ENCODE measurements at places on chromosomes 2 and 18.

- DNase-seq: no peak
Measured at GRCh38 chr2:158243392-158243791, 141.7 kb downstream of the UPP2 start.

- no peak for DNase-seq
Measured at GRCh38 chr2:157413326-157414035, 30.4 kb downstream of the CYTIP start.

DNA sequence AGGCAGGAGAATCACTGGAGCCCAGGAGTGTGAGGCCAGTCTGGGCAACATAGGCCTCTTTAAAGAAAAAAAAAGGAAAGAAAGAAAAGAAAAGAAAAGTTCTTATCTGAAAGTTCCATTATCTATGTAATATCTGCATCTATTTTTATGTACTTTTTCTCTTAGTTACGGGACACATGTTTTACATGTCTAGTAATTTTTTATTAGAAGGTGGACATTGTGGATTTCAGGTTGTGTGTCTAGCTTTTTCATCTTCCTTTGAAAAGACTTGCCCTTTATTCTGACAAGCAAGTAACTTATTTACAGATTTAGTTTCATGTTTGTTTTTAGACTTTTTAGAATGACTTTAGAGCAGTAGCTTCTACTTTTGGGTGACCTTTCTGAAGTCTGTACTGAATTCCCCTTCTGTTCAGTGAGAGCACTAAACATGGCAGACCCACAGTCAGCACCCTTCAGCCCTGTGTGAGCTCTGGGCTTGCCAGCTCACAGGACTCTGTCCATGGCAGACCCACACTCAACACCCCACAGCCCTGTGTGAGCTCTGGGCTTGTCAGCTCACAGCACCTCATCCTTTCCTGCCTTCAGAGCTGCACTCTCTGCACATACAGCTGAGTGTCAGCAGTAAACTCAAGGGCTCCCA, 17.5 kb downstream of the TRAPPC12 start:
- DNase-seq: no peak

DNA sequence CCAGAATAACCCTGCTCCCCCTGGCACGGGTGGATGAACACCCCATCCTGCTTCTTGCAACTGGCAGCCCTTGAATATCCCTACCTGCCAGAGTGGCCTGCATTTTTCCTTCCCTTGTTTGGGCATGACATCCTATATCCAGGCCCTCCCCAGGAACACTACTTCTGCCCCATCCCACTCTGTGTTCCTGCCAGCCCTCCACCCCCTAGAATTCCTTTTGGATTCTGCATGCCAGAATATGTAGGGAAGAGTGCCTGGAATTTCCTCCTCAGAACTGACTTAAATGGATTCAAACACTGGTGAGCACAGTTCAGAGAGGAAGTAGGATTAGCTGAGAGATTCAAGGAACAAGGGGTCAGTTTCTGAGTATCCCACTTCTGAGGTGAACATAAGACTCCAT, 123.5 kb upstream of the PELI1 start:
- DNase-seq: no peak

DNA sequence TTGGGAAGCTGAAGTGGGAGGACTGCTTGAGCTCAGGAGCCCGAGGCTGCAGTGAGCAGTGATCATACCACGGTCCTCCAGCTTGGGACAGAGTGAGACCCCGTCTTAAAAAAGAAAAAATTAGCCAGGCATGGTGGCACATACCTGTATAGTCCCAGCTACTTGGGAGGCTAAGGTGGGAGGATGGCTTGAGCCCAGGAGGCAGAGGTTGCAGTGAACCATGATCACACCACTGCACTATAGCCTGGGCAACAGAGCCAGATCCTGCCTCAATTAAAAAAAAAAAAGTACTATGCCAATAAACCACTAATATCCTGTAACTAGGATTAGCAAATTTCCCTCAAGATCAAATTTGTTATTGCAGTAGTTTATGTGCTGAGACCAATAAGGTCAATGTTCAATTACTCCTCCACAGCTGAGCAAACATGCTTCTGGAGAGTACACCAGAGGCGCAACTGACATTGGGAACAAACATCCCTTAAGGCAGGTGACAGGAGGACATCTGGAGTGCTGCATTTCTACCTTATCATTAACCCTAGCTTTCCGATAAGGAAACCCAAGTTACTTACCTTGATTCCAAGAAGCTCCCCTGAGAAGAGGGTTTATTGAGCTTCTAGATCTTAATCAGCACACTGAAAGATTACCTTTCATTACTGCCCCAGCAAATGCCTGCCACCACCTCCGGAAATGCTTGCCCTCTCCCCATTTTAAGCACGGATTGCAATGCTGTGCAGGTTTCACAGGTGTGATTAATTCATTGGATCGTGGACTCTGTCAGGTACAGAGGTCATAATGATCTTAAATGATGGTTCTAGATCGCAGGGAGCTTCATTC, 26.2 kb downstream of the MGAT4A start:
- DNase-seq: no peak

DNA sequence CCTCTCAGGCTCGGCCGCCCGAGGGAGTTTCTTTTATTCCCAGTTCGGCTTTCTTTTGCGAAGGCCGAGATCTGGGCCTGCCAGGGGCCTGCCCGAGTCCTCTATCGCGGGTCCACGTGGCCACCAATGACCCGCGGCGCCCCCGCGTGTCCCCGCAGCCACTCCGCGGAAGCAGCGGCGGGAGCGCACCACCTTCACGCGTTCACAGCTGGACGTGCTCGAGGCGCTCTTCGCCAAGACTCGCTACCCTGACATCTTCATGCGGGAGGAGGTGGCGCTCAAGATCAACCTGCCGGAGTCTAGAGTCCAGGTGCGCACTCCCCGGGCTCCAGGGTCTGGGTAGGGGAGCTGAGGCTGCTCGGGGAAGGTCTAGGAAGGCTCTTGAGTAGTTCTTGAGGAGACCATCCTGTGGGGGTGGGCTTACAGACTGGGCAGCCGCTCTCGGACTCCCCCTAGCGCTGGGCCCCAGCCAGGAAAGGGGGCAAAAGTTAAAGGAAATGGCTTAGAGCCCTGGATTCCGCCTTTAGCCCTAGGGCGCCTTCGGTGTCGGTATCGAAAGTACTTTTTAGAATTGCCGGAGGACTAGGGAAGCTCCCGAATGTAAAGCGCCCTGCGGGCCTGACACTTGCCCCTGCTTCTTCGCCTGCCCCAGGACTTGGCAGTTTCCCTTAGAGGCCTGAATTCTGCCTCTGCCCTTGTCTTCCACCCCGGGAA, 3.4 kb downstream of the OTX1 start:
- DNase-seq: no peak

DNA sequence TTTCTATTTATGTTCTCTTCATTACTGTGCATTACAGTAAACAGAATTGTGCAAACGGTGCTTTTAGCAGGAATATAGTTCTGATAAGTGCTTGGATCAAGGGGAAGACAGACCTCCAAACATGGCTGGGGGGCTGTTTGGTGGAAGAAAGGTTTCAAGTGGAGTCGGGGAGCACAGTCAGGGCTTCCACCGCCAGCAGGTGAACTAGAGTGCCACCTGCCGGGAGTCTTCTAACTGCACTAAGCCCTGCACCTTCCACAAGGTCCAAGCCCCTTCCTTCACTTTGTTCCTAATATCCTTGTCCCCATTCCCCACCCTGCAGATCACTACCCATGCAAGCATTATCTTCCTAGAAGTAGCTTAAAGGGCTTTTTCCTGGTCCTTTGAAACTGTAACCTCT, 11.1 kb downstream of the ONECUT2 start:
- DNase-seq: no peak

DNA sequence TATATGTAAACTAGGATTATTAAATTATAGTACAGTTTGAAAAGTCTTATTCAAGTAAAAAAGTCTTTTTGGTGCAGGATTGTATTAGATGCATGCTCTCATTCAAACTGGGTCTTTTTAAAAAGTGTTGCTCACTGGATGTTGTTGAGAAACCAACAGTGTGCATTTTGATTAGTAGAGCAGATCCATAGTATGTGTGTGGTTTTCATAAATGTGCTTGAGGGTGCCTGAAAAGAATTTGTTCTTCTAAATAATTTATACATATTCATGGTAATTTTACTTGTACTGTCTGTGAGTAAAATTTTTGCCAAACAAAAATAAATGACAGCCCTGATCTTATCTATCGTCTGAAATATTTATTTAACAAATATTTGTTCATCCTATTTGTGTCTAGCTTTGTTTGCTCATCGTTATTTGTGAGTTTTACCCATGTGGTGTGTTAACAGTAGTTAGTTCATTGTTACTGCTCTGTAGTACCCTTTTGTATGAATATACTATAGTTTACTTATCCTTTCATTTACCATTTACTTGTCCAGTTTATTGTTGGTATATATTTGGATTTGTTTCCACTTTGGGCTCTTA, 50.4 kb downstream of the PTPN4 start:
- no peak for DNase-seq

DNA sequence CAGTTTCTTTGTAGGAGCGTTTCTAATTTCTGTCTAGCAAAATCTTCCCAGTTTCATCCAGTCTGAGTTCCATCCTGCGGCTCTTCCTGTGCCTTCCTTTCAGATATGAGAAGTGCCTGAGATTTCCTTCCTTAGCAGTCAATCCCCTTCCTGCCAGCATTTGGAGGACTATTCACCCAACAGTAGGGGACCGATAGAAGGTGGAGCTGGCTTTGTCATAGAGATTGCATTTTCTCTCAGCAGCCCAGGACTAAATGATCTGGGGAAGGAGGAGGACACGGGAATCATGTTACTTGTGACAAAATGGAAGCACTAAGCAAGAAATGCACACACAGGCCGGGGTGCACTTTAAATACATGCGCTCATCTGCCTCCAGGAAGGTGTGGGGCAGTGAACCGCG, 5.6 kb upstream of the SMIM21 start:
- DNase-seq: no peak

GRCh38 chr2:241048149-241048948, 49.9 kb downstream of the SNED1 start:
- no peak for DNase-seq

GRCh38 chr2:23427350-23427749, 42.4 kb downstream of the KLHL29 start:
- no peak for DNase-seq
